Caki2 (cell line): ENCODE measurements at places on chromosomes 12 and 14. TPM values are rescaled to one million over a fixed set of nuclear protein-coding genes. Genes with fewer than 3 reads are reported as not detected.

DNA sequence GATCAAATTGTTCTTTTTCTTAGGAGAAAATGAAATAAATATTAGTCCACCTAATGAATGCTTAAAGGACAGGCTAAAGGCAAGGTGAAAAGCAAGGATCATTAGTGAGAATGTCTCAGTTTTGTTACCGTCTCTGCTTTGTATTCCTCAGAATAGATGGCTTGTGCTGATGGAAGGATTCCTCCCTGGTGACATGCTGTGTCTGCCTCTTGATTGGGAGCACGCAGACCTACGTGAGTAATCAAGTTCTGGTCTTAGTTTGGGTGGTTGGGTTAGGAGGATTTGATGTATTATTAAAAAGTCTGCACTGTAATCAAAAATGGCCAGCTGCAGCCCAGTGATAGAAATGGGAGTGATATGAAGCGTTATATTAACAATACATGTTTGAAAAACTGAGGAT is 78.8 kb upstream of the RTL1 start:
- DNase-seq = no peak

DNA sequence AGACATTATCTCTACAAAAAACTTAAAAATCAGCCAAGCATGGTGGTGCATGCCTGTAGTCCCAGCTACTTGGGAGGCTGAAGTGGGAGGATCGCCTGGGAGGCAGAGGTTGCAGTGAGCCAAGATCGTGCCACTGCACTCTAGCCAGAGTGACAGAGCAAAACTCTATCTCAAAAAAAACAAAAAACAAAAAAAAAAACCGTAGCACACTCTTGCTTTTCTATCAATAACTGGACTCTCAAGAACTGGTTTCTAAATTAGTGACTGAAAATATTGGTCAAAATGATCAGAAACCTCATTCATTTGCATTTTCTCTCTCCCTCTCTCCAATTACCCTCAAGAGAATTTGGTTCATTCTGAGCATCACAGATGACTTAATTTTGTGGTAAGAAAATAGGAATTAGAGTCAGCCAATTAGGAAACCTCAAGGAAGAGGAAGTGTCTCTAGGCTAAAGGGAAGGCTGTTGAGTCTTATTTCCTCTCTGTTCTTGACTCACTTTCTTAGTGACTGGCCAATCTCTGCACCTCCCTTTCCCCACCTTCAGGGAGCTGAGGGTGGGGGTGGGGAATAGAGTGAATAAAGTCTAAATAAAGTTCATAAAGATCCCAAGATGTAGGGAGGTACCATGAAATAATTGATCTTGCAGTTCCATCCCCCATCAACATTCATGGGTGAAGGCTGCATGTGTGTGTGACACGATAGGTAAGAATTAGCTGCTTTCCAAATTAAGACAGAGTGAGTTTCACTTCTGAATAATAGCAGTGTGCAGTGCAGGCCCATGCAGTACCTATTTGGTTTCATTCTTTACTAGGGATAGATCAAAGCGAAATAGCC is 6.8 kb upstream of the PSMA6 start:
- DNase-seq = no peak

- no peak for DNase-seq
Observed at GRCh38 chr12:57529831-57530230, 7.2 kb downstream of the MBD6 start.

DNA sequence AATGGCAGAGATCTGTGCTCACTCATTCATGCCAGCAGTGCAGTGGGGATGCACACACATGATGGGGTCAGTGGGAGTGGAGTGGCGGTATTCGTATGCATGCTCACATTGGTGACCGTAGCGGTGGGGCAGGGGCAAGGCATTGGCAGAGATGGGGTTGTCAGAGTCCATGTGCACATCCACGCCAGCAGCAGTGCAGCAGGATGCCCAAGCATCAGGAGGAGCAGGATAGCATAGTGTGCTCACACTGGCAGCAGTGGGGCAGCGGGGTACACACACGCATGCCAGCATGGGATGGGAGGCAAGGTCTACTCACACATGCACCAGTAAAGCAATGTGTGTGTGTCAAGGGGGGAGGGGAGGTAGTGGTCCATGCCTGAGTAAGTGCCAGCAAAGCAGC is 89.4 kb upstream of the GARIN6 start:
- no peak for DNase-seq

- DNase-seq = no peak
Observed at GRCh38 chr12:123483602-123484248, 25.8 kb downstream of the SNRNP35 start.

GRCh38 chr12:28172434-28173030 is 17.7 kb upstream of the CCDC91 start:
- DNase-seq = peak; percentile 30

DNA sequence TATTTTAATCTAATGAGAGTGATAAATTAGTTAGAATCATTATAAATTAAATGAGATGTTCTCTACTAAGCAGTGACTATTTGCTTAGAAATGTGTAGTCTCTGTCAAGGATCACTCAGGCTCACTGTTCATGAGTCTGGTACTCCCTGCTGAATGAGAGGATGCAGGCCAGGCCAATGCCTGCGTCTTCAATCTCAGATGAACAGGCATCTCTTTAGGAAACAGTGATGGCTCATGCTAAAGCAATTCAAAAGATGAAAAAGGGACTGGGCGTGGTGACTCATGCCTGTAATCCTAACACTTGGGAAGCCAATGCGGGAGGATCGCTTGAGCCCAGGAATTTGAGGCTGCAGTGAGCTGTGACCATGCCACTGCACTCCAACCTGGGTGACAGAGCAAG is 106.8 kb downstream of the ZFC3H1 start:
- peak; percentile 89 for DNase-seq

DNA sequence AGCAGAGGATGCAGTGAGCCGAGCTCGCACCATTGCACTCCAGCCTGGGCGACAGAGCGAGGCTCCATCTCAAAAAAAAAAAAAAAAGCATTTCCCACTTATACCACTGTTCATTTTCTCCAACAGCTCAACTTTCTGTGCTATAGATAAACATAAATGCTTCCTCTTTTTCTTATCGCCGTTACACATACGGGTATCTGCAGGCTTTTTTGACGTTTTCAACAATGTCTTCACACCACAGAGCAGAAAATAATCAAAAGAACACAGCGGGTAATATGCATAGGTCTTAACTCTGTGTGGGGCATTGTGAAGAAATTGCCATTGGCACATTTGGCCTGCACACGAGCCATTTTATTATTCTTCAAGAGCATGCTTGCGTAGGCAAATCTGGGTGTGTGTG is 86.4 kb downstream of the CAPZA3 start:
- no peak for DNase-seq

DNA sequence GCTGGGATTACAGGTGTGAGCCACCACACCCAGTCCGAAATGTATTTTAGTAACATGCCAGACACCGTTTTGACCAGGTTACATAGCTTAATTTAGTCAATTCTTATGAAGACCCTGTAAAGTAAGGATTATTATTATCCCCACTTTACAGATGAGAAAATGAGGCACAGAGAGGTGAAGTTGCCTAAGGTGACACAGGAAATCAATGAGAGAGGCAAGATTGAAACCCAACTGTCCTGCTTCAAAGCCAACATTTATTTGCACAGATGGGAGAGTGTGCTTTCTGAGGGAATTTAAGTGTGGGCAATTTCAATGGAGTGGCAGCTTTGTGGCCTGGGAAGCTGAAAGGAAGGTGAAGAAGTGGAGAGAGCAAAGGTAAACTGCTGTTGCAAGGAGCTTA is 19.1 kb upstream of the EPS8 start:
- DNase-seq = no peak

GRCh38 chr14:34461334-34462131 is 507 bp downstream of the SPTSSA start:
- DNase-seq = peak; percentile 16

DNA sequence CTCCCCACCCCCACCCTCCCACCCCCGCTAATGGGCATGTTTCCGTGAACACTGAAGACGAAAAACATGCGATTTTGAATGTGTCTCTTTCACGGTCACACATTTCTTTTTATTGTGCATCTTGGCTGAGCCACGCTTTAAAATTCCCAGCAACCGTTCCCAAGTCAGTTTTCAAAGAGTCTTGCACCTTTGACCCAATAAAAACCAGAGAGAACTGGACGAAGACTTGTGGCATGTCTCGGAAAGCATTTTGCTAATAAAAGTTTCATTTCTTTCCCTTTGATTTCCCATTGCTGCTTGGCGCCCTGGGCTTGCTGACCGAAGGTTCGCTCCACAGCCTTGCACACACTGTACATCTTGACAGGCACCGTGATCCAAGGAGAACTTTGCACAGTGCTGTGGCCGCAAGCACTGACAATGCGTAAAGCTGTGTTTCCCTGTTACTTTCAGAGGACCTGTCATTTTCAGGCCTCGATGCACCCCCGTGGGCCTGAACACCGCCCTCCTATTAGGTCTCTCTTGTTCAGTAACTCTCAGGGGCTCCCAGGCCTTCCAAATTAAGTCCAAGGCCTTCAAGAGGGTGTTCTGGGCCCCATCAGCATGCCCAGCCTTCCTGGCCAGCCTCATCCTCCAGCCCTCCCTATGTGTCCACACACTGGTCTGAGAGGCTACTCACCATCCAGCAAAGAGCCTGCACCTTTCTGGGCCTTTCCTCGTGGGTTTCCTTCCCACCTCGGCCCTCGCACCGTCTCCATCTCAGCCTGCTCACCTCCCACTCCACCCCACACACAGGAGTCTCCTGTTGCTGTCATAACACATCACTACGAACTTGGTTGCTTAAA is 63.4 kb upstream of the DIO3 start:
- DNase-seq = no peak

- no peak for DNase-seq
Observed at GRCh38 chr14:89750908-89751392, 203.6 kb downstream of the EFCAB11 start.

DNA sequence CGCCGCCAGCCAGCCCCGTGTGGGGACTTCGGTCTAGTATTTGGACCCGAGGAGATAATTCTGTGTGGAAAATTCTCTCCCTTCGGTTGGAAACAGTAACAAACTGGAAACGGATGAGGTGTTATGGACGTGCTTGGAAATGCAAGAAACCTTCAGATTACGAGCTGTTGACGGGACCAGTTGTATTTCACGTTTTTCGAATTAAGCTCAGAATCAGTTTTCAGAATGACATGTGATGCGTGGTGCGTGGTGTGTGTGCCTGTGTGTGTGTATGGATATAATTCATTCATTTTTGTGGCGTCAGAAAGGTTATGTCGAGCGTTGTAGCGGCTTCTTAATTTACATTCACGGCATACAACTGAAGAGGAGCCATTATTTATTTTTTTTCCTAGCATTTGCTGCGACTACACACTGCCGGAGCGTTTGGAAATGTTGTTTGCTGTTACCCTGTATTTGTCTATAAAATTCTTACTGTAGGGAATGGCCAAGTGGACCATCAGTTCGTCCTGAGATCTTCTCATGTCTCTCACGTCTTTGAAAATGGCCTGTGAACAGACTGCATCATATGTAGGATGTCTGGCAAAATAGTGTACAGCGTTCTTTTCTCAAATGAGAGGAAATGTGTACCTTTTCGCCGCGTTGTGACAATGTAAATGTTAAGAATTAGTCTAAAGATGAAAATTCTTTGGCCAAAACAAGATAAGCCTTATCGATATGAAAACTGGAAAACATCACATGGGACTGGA is 1.3 kb downstream of the TRAF3 start:
- DNase-seq = no peak

GRCh38 chr12:21476949-21477348 is 24.5 kb downstream of the RECQL start:
- DNase-seq = peak; percentile 53

GRCh38 chr14:88688386-88688785 is 104.4 kb downstream of the EML5 start:
- DNase-seq = no peak

GRCh38 chr14:50762931-50763300 is 68.0 kb downstream of the NIN start:
- DNase-seq = no peak

- no peak for DNase-seq
Observed at GRCh38 chr14:24130717-24131548, 474 bp downstream of the FITM1 start.

PIWIL1 gene
- total RNA-seq = not detected in 2 replicates

DPF3 gene
- total RNA-seq = not detected in 2 replicates

GPR135 gene
- 0.71 TPM in 1 of 2 replicates, not detected in the other for total RNA-seq

CLMN gene
- total RNA-seq = 4.3 and 6.0 TPM in 2 replicates

CMKLR1 gene
- total RNA-seq = not detected in 2 replicates

KRT79 gene
- total RNA-seq = not detected in 2 replicates

SCN8A gene
- 0.30 TPM in 1 of 2 replicates, not detected in the other for total RNA-seq
